ENCODE measurements at places on chromosomes 2 and 18.

- DNase-seq, result no peak
Measured at GRCh38 chr2:231919341-231920035, 6.7 kb downstream of the NPPC start.

DNA sequence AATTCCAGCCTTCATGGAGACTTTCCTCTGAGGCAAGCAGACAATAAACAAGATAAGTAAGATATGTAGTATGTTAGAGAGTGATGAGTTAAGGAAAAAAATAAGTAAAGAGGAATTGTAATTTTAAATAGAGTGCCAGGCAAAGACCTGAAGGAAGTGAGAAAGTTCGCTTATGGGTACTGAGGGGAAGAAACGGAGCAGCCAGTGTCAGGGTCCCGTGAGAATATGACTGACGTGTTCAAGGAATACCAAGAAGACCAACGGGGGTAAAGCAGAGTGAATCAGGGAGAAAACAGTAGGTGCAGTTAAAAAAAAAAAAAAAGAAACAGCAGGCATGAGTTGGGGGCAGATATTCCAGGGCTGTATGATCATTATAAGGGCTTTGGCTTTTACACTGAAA is 45.1 kb downstream of the ARHGEF33 start:
- DNase-seq, result no peak

GRCh38 chr2:162072976-162073887 is 783 bp downstream of the DPP4 start:
- DNase-seq, result no peak

GRCh38 chr2:178008636-178009289 is 63.8 kb downstream of the PDE11A start:
- DNase-seq, result no peak

DNA sequence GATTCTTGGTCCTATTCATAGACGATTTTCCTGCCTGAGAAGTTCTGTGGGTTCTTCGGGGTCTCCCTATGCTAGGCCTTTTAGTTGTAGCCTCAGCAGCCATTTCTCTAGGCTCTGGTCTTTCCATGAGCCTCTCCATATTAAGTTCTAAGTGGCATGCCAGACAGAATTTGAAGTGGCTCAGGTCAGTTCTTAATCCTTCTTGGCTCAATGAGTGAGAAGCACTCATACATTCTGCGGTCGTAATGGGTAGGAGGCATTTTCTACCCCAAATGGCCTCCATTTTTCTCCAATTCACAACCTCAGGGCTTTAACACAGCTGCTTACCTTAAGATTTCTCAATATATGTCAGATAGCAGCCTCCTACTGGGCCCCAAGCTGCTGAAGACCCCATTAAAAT is 405.3 kb upstream of the GALNT5 start:
- no peak for DNase-seq

GRCh38 chr2:215677481-215677880 is 241.6 kb upstream of the FN1 start:
- no peak for DNase-seq

DNA sequence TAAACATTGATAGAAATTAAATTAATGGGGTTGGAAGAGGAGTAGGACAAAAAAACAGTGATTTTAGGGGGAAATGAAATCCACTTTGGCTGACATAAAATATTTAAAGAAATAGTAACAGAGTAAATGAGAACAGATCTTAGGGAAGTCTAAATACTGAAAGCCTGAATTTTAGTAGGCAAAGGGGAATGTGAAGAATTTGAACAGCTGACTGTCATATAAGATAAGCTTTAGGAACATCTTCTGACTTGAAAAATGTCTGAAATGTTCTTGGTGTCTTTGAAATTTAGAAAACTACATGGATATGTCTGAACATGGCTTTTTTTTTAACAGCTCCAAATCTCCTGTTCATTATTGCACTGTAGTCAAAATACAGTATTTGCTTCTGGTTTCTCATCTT is 150.3 kb downstream of the CALCRL start:
- no peak for DNase-seq

DNA sequence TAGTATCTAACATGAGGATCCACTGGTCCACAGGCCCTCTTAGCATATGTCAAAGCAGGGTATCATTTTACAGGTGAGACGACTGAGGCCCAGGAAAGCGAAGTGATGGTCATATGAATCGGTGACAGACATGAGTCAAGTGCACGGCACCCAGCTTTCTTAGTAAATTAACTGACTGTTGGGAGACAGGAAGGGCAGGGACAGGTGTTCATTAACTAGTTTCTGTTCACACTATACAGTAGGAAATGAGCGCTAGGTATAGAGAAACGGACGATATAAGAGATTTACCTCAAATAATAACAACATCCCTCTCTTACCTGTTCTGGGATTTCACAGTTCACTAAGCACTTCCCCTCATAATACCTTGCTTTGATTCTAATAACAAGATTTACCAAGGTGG is 1.7 kb upstream of the SMARCAL1 start:
- no peak for DNase-seq

DNA sequence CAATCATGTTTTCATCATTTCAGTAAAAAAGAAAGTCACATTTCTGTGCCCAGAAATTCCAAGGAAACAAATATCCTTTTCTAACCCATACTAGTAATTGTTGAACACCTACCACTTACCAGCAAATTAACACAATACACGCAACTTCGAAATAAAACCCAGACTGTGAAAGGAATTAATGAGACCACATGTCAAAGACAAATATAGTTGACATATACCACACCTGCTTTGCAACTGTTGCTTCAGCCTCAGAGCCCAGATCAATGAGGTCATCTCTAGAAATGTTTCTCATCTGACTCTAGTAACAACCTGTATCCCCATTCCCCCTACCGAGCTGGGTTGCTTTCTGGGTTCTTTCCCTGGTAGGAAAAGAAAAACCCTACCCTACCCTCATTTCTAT is 52.6 kb downstream of the TRIP12 start:
- no peak for DNase-seq

DNA sequence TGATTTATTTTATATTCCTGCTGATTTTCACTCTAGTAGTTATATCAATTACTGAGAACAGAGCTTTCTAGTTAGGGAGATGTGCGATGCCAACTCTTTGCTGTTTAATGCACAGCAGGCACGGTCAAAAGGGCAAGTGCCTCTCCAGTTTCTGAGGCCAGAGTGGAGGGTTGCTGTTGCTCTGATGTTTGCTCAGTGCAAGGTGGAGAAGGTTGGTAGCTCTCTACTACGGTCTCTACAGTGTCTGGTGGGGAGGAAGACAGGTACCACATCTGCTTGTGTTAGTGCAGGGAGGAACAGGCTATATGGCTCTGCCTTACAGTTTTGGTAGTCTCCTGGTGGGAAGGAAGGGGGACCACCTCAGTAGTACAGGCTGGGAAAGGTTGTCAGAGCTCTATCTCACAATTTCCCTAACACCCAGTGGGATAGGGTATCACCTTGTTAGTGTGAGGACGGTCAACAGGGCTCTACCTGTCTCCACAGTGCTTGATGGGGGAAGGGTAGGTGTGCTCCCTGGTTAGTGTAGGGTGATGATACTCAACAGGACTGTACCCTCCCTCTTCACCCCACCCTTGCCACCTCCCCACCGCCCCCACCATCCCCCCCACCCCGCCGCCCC is 85.9 kb downstream of the FANCL start:
- no peak for DNase-seq

- no peak for DNase-seq
Measured at GRCh38 chr2:70627211-70627898, 73.7 kb upstream of the TGFA start.

GRCh38 chr2:122748552-122749011 is 993.1 kb downstream of the TSN start:
- DNase-seq, result no peak

DNA sequence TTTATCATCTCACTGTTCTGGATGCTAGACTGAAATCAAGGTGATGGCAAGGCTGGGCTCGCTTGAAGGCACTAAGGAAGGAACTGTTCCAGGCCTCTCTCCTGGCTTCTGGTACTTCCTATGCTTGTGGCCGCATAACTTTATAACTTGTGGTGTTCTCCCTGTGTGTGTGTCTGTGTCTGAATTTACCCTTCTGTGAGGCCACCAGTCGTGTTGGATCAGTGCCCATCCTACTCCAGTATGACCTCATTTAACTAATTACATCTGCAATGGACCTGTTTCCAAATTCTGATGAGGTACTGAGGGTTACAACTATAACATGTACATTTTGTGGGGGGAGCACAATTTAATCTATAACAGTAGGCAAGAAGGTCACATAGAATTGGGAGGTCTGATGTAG is 41.6 kb downstream of the LYPD6B start:
- DNase-seq, result no peak

DNA sequence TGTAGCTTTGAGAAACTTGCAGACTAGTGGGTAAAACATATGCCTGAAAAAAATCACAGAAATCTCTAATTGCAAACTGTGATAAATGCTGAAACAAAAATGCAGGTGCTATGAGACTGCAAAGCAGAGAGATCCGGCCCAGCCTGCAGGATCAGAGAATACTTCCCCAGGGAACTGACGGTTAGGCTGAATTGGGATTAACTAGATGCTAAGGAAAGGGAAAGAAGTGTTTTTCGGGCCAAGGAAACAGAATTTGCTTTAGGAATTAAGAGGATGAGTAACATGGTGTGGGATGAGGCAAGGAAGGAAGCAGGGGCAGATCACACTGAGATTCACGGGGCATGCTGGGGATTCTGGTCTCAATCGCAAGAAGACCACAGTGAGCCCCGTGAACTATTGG is 71.5 kb downstream of the OSBPL6 start:
- DNase-seq, result no peak

DNA sequence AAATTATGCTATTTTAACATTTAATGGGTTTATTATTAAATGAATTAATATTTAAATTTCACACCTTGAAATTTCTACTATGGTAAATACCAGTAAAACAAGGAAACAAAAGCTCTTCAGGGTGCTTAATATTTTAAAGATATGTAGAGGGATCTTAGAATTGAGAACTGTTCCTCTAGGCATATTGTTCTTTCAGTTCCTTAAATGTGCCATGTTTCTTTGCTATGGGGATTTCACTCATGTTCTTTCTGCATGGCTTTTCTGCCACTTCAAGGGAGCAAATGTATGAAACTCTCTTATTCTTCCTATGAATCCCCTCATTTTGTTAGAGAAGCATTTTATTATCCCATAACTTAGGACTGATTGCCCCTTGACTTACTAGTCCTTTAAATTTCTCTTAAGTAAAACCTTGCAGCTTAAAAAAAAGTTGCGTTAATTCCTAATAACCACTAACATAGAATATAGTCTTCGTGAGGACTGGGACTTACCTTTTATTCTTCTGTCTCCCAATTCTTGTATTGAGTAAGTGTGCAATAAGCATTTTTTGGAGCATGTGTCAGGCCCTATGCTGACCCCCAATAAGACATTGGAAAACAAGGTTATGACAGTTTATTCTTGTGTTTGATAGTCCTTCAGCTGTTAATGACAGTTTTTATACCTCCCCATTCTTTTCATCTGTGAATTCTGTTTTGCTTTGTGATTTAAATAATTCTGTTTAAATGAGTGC is 95.7 kb downstream of the BIRC6 start:
- DNase-seq, result no peak

GRCh38 chr2:19576411-19576810 is 218.0 kb upstream of the OSR1 start:
- no peak for DNase-seq

DNA sequence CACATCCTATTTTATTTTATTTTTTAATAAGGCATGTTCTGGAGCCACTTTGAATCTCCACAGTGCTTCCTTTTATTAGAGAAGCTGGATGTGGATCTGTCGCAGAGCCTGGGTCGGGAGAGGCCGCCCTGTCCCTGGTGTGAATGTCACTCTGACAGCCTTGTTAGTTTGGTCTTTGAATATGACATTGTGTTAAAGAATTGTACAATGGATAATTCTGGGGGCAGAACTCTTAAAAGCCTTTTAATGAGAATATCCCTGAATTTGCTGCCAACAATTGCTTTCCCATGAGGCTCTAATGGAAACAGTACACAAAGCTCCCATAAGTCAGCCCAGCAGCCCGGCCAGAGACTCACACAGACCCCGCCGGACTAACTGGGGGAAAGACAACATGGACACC is 82.4 kb downstream of the MTCL1 start:
- DNase-seq, result no peak

GRCh38 chr18:4119127-4119648 is 335.9 kb downstream of the DLGAP1 start:
- DNase-seq, result no peak

All from forelimb muscle (tissue), 1 donor.